ENCODE measurements at places on chromosomes 5 and 9.

DNA sequence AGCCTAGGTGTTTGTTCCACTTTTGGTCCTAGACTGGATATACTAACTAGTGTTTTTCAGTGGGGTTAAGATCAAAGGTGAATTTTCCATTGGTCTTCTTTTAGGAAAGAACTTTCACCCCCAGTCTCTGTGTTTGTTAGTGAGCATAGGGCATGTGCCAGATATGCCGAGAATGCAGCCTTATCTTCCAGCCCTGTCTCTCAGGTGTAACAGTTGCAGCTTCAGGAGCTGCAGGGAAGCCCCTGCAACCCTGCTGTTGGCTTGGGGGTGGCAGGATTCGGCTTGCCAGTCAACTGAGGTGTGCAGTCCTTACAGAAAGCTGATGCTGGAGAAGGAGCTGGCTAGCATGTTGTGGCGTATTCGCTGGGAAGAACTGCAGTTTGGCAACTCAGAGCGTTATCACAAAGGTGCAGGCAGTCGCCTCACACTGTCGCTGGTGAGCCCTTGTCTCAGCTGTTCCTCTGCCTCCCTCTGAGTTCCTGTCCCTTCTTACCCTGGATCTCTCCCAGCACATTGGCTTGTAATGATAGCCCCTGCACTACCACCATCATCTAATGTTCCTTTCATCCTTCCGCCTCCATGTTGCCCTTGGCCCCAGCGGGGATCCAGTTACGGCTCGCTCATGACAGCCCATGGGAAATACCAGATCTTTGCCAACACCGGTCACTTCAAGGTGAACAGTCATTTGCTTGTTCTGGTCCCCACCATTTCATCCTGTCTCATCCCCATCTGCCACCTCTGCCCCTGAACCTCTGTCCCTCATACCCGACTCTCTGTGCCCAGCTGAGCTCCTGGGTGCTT is 10.1 kb downstream of the NPR2 start:
- no peak for DNase-seq

GRCh38 chr5:122611406-122611805 is 163.5 kb upstream of the SNX2 start:
- no peak for DNase-seq

GRCh38 chr9:80720579-80720978 is 968.8 kb downstream of the TLE1 start:
- DNase-seq = no peak

GRCh38 chr5:138574744-138575193 is 432 bp downstream of the HSPA9 start:
- no peak for DNase-seq

DNA sequence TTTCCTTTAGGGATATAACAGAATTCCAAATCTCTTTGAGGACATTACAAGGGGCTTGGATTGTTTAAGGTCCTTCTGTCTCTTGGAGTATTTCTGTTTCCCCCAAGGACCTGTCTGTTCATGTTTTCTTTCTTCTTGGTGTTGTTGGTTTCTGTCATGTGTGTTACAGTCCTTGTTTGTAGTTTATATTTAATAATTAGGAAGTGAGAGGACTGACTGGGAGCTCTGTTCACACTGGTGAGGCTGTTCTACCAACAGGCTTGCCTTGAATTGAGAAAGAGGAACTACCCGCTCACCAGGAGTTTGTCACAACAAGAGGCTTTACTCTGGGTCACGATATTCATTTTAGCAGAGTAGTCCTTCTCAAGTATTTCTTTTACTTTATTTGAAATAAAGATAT is 119.2 kb upstream of the SV2C start:
- peak; percentile 6 for DNase-seq

GRCh38 chr5:180831139-180832093 is 28.8 kb upstream of the MGAT1 start:
- DNase-seq = peak; percentile 81

DNA sequence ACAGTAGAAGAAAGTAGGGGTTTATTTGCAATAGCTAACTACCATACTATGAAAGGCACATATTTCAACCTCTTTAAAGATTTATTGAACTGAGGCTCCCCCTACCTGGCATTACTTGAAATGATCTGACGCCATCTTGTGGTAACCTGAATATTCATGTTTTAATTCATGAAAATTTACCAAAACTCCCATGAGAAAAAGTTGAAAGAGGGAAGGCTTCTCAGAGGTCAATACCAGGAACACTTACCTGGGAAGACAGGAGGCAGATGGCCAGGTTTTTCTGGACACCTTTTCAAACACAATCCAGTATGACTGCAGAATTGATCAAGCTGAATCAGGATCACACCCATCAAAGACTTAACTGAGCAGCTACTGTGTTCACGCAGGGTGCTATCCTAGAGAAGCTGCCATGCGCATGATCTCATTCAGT is 9.4 kb downstream of the PRELID2 start:
- peak; percentile 8 for DNase-seq

DNA sequence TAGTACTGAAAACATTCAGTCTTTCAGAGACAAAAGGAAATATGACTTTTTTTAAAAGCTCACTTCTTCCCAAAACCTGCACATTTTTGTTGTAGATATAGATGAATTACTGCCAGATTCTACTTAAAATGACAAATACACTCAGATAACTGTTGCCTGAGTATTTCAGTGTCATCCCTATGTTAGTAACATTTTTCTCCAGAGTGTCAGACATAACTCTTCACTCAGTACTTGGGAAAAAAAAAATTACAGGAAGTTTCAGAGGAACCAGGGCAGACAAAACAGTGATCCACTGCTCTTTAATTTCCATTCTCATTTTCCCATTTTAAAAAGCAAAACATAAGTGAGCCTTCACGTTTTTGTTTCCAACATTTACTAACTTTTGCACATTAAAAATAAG is 79.3 kb upstream of the ITGA1 start:
- no peak for DNase-seq

DNA sequence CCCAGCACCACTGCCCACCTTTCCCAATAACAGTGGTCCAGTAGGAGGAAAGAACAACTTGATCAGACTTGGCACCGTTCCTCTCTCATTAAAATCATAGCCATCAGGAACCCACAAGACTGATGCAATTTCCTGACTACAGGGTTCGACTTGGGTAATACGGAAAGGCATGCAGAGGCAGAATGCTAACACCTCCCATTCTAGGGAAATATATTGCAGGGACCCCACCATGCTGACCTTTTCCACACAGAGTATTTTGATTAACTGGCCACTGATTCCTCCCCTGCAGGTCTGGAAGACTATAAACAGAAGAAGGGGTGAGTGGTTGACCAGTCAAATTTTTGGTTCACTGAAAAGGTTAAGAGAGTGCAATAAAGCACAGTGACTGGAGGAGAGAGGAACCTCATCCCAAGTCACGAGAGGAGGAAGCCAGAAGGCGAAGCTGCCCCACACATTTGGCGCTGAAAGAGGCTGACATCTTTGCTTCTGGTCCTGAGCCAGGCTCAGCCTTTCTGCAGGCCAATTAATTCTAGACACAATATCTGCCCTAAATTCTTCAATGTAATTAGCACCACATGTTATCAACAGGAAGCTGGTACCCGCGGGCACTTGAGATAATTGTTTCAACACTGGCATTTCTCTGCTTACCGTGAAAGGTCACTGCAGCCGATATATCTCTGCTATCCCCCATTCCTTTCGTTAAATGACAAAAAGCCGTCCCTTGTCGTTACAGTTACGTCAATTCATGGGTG is 64.7 kb upstream of the SPOCK1 start:
- DNase-seq = no peak

- DNase-seq = no peak
Observed at GRCh38 chr5:115842952-115843351, 1.2 kb downstream of the AP3S1 start.

DNA sequence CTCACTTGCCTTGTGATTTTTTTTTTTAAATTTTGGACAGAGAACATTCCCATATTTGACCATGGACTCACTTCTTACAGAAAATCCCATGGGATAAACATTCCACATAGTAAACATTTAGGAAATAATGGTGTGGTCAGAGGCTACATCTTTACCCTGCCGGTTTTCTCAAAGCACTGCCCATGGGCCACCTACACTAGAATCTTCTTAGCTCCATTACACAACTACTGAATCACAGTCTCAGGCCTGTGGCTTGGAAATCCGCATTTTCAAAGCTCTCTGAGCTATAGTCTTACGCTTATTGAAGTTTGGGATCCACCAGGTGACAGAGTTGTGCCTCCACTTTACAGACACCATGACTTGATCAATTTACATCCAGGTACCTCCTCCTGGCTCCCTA is 39.4 kb downstream of the ALG2 start:
- no peak for DNase-seq

DNA sequence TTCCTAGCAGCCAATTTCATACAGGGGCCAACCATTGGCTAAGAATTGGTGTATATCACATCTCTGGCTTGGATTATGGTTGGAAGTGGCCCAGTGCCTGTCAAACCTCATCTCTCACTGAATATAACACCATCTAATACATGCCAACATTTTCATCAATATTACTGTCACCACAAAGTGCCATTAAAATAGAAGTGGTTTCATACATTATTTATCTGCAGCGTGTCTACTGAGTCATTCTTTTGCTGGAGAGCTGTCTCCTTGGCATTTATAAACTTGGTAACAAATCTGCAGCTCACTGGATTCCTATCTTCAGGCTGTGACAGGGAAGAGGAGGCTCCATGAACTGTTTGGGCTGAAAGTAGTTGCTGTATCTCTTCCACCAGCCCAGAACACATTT is 70.9 kb downstream of the PTTG1 start:
- DNase-seq = no peak

DNA sequence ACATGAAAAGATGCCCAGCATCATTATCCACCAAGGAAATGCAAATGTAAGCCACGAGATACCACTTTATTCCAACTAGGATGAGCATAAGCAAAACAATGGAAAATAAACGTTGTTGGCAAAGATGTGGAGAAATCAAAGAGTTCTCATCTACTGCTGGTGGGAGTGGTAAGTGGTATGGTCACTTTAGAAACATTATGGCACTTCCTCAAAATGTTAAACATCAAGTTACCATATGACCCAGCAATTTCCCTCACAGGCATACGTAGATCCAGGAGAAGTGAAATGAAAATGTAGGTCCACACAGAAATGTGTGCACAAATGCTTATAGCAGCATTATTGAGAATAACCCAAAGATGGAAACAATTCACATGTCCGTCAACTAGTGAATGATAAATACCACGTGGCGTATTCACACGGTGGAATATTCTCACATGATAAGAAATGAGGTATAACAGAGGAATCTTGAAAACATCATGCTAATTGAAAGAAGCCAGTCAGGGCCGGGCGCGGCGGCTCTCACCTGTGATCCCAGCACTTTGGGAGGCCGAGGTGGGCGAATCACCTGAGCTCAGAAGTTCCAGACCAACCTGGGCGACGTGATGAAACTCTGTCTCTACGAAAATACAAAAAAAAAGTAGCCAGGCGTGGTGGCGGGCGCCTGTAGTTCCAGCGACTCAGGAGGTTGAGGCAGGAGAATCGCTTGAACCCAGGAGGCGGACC is 16.4 kb upstream of the FLT4 start:
- DNase-seq = no peak

- peak; percentile 42 for DNase-seq
Observed at GRCh38 chr9:19471737-19472648, 63.2 kb downstream of the ACER2 start.

DNA sequence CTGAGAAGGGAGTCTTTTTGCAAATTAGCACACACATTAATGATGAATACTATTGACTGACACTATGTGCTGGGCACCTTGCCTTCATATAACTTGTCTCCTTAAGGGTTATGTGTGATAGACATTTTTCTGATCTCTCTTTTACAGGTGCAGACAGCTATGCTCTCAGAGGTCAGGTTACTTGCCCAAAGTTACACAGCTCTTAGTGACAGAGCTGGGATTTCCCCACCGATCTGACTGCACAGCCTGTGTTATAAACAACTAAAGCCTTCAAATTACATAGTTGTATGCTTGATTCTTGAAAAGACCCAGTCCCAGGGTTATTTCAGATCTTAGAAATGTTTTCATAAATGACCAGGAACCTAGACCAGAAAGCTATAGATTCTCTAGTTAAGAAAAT is 462.7 kb downstream of the EBF1 start:
- no peak for DNase-seq

- DNase-seq = no peak
Observed at GRCh38 chr5:96844481-96844990, 31.8 kb upstream of the ERAP2 start.

GRCh38 chr9:134641990-134642384 is 384 bp downstream of the COL5A1 start:
- DNase-seq = no peak

- no peak for DNase-seq
Observed at GRCh38 chr5:130536691-130537090, 628.4 kb downstream of the HINT1 start.

GRCh38 chr5:7673658-7674057 is 177.3 kb downstream of the CFAP90 start:
- no peak for DNase-seq

GRCh38 chr5:134649163-134649835 is 714 bp downstream of the SEC24A start:
- DNase-seq = no peak

GRCh38 chr9:133103183-133103986 is 17.7 kb downstream of the RALGDS start:
- peak; percentile 73 for DNase-seq

DNA sequence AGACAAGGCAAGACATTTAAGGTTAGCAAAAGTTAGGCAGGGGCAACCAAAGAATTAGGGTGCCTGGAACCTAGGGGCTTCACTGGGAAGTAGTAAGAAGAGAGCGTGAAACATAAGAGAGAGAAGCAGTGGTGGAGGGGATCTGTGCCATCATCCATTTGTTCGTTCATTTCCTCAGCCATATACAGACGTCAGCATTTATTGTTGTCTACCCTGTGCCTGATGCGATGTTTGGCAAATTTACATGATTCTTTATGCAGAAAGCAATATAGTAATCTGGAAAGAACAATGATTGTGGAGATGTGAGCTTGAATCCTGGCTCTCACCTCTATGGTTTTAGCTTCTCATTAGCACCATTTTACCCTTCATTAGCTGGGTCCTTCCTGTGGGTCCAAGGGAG is 477.5 kb upstream of the MPDZ start:
- no peak for DNase-seq

All from memory B cell (primary cell).